Peyer's patch (tissue), 4 donors: ENCODE measurements at places on chromosomes 3 and 15. TPM values are rescaled to one million over a fixed set of nuclear protein-coding genes. Genes with fewer than 3 reads are reported as not detected.

DNA sequence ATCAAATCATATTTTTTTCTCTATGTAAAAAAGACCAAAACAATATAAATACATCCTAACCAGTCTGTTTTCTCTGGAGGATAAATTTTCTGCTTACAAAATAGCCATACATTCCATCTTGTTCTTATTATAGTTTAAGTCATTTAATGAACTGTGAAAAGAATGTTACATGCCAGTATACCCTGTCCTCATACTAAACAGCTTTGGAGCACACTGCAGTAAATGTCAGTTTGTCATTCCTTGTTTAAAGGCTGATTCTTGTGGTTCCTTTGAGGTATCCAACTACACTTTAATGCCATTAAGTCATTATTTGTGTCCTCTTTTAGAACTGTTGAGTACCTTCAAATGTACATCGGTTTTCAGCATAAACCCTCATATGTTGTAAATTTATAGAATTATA is 52.7 kb upstream of the DCBLD2 start:
- H3K36me3 ChIP-seq: no peaks in the 10 kb centered on the region
- no peaks in the 10 kb centered on the region for H3K4me1 ChIP-seq
- H3K4me3 ChIP-seq: no peak overlapping the region
- H3K27me3 ChIP-seq: no peaks in the 10 kb centered on the region

DNA sequence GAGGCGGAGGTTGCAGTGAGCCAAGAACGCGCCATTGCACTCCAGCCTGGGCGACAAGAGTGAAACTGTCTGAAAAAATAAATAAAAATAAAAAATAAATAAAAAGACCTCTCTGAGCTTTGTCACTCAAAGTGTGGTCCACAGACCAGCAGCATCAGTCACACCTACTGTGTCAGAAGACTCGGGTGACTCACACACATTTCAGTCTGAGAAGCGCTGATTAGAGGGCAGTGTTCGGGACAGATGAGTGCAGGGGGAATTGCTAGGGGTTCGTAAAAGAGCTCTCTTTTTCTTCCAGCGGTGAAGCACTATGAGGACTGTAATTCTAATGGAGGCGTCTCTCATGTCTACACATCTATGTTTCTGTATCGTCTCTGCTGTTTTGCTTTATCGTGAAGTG is 5.7 kb downstream of the PODXL2 start:
- DNase-seq: no peak
- H3K4me3 ChIP-seq: no peak overlapping the region
- H3K27ac ChIP-seq: no peak overlapping the region
- peaks cover 6% of the 10 kb centered on the region for H3K4me1 ChIP-seq
- no peaks in the 10 kb centered on the region for H3K36me3 ChIP-seq
- no peaks in the 10 kb centered on the region for H3K27me3 ChIP-seq

- DNase-seq: no peak
These were observed 71.5 kb downstream of the SSR3 start for GRCh38 chr3:156483426-156483825.

DNA sequence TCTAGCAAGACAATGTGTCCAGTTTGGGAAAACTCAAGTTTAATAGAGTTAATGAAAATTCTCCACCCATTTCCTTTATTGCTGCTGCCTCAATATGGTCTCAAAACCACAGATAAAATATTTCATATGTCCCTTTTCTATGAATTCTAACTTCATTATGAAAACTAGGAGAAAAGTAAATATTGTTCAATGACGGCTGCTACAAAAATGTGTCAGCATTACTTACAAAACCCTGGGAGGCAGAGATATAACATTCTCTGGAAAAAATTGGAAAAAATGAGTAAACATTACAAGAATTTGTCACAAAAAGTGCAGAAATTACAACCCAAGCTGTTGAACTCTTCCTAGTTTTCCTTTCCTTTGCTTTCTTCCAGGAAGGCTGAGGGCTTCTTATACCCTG is 22.2 kb upstream of the FBN1 start:
- no peaks in the 10 kb centered on the region for H3K27me3 ChIP-seq
- no peaks in the 10 kb centered on the region for H3K36me3 ChIP-seq
- H3K4me1 ChIP-seq: no peaks in the 10 kb centered on the region
- H3K4me3 ChIP-seq: no peak overlapping the region
- H3K27ac ChIP-seq: no peak overlapping the region

DNA sequence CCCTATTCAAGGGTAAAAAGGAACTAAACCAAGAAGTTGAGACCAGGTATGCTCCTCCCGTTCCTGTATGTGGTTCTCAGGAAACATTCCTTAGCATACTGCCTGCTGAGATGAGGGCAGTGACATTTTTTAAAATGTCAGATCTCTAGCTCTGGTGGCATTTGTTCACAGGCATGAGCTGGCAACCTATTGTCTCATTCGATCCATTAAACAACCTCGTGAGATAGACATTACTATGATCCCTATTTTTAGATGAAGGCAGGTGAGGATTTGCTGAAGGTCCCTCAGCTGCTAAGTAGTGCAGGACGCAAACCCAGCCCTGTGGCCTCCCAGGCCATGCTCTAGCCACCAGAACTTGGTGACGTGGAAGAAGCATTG is 74.9 kb downstream of the SIDT1 start:
- no peak for DNase-seq
- H3K27me3 ChIP-seq: no peaks in the 10 kb centered on the region
- peaks cover 5% of the 10 kb centered on the region for H3K4me1 ChIP-seq

DNA sequence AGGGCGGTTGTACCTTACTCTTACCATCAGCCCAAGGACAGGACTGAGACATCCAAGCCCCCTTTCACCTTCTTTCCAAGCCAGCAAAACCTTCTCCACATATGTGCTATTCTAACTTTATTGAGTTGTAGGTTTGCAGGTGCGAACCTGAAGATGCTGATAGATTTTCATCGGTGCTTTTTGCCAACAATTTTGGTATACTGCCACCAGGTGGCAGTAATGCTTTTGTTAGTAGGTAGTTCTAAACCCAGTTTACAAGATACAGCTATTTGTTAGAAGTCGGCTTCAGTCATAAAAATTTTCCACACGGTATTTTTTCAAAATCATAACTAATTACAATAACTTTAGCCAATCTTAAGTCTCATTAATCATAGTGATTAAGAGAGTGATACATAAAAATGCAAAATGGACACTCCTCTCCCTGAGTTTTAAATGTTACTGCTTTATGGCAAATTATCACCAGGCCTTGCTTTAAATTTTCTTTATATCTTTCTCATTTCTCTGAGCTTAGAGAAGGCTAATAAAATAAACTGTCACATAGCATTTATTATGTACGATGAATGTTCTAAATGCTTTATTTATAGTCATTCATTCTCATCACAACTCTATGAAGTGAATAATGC is 636 bp downstream of the TBC1D21 start:
- H3K27me3 ChIP-seq: no peaks in the 10 kb centered on the region
- peak; percentile 19 for DNase-seq
- no peaks in the 10 kb centered on the region for H3K4me1 ChIP-seq
- H3K36me3 ChIP-seq: no peaks in the 10 kb centered on the region

DNA sequence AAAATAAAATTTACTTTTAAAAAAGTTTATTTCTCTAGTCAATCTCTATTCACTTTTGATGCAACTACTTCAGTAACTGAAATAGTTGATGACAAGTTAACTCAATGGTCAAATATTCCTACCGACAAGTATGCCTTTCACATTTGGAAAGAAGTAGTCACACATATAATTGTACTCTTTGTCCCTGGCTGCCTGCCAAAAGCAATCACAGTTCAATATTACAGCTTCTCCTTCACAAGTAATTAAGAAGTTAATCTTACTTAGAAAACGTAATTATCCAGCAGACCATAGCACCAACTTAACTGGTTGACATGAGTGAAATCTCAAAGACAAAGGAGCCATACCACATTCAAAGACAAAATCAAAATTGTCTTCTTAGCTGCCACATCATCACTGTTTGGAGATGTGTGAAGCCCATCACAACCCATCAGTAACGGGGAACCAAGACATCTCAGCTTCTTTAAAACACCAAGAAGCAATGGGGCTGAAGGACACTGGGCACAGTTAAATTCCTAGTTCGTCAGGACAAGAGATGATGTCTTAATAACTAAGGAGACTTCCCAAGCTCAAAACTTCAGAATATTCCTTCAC is 86.1 kb downstream of the PLCH1 start:
- H3K4me1 ChIP-seq: no peaks in the 10 kb centered on the region
- no peak for DNase-seq
- H3K4me3 ChIP-seq: no peak overlapping the region

DNA sequence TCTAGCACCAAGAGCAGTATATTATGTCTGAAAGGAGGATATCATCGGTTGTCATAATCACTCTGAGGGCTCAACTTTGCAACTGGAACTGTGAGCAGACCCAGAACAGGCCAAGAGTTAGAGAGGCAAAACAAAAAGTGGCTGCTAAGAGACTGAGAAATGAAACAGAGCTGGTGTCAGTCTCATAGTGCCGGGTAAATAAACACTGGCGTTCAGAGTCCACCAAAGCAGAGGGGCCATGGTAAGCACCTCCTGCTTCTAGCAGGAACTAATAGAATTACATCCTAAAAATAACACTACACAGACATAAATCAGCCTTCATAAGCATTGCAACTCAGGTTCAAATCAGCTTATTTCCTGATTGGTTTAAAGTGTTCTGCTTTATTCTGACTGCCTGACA is 10.3 kb upstream of the IL12A start:
- no peaks in the 10 kb centered on the region for H3K4me1 ChIP-seq
- no peak for DNase-seq
- no peaks in the 10 kb centered on the region for H3K36me3 ChIP-seq
- H3K27me3 ChIP-seq: no peaks in the 10 kb centered on the region
- H3K27ac ChIP-seq: no peak overlapping the region

DNA sequence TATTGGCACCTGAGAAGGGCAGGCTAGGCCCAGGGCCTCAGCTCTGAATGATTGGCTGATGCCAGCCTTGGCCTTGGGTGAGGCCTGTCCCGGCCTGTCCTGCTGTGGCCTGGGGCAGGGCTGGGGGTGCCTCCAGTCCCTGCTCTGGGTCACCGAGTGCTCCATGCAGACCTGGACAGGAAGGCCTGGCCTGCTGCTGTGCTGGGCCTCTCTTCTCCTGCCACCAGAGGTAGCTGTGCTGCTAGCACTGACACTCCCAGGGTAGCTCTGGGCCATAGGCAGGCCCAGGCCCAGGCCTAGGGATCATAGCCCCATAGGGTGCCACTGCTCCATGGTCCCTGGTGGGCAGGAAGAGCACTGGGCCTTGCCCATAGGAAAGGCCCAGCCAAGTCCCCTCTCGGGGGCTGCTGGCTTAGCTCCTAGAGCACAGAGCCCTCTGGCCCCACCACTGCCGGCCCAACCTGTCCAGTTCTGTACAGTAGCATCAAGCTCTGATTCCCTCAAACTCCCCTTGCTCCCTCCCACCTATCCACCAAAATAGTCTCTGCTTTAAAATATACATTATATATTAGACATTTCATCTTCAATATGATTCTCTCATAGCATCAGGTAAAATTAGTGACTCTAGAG is 18.2 kb downstream of the ABTB1 start:
- H3K27me3 ChIP-seq: no peaks in the 10 kb centered on the region
- peak; percentile 48 for DNase-seq
- H3K36me3 ChIP-seq: no peaks in the 10 kb centered on the region
- H3K27ac ChIP-seq: no peak overlapping the region
- H3K4me3 ChIP-seq: no peak overlapping the region

- no peak overlapping the region for H3K4me3 ChIP-seq
- DNase-seq: no peak
- H3K36me3 ChIP-seq: no peaks in the 10 kb centered on the region
- H3K4me1 ChIP-seq: no peaks in the 10 kb centered on the region
- H3K27ac ChIP-seq: no peak overlapping the region
These were observed 29.5 kb downstream of the POPDC2 start for GRCh38 chr3:119630880-119631329.

DNA sequence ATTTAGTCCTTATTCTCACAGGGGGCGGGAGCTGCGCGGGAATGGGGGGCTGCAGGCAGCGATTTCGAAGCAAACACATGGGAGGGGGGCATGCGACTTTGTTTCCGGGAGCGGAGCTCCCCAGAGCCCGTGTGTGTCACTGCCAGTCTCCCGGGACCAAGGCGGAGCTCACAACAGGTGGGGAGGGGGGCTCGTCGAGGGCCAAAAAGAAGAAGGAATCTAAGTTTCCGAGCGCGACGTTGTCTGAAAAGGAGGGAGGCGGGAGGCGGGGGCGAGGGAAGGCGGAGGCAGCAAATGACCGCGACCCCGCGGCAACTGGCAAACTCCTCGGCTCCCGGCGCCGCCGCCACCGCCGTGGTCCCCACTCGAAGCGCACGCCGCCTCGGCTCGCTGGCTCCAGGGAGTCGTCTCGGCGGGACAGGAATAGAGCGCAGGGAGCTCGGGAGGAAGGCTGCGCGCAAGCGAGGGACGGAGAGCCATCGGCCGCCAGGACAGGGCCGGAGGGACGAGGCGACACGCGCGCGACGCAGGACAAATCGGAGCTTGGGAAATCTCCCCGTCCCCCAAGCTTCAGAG is 1.4 kb downstream of the FOXP1 start:
- no peaks in the 10 kb centered on the region for H3K27me3 ChIP-seq
- peak overlapping the region; percentile 95 for H3K27ac ChIP-seq
- peak; percentile 74 for DNase-seq
- H3K4me1 ChIP-seq: peaks cover 9% of the 10 kb centered on the region
- peak overlapping the region; percentile 79 for H3K4me3 ChIP-seq
- no peaks in the 10 kb centered on the region for H3K36me3 ChIP-seq

- H3K4me3 ChIP-seq: no peak overlapping the region
- no peak for DNase-seq
- H3K36me3 ChIP-seq: no peaks in the 10 kb centered on the region
- no peaks in the 10 kb centered on the region for H3K4me1 ChIP-seq
- no peak overlapping the region for H3K27ac ChIP-seq
- no peaks in the 10 kb centered on the region for H3K27me3 ChIP-seq
These were observed 155.2 kb downstream of the GSK3B start for GRCh38 chr3:119939077-119939476.

DNA sequence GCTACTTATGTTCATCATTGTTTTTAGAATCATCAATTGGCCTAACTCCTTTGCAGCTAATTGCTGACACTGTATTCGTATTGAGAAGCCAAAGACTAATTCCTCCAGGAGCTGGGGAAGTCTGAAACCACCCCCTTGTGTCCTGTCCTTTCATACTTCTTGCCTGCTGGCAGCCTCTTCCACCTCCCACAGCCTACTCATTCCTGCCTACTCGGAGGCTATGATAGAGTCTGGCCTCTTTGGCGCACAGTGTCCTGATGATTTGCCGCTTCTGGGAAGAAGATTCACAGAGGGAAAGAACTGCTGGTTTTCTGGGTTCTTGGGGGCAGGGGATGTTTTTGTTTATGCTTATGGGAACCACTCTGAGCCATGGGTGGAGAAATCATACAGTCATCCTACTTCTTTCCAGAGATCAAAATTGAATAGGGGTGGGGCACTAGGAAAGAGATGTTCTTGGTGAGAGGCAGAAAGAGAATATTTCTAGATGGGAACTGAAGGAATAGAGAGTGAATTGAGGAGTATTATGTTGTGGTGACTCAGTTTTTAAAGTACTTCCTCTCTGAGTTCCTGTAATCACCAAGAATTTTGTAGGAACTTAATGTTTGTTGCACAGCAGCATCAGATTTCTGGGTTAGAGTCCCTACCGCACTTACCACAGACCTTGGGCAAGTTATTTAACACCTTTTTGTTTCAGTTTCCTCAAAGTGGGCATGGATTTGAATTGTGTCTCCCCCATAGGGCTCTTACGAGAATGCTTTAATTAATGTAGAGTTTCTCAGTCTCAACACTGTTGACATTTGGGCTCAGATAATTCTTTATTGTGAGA is 22.1 kb upstream of the SCAANT1 start:
- no peak overlapping the region for H3K4me3 ChIP-seq
- H3K27me3 ChIP-seq: no peaks in the 10 kb centered on the region
- no peaks in the 10 kb centered on the region for H3K36me3 ChIP-seq
- no peak for DNase-seq
- peak overlapping the region; percentile 2 for H3K27ac ChIP-seq

The FAH gene
- 6.6 TPM for total RNA-seq

The C15orf62 gene
- not detected for total RNA-seq

The SLC38A3 gene
- total RNA-seq: not detected

The PLCL2 gene
- total RNA-seq: 21.8 TPM

The KNL1 gene
- 6.6 TPM for total RNA-seq

The PYGO1 gene
- total RNA-seq: 2.5 TPM

The DUOXA1 gene
- total RNA-seq: 1.2 TPM

The GABRR3 gene
- total RNA-seq: not detected

The CHRFAM7A gene
- total RNA-seq: 4.0 TPM
